ENCODE measurements at places on chromosomes 4 and X.

DNA sequence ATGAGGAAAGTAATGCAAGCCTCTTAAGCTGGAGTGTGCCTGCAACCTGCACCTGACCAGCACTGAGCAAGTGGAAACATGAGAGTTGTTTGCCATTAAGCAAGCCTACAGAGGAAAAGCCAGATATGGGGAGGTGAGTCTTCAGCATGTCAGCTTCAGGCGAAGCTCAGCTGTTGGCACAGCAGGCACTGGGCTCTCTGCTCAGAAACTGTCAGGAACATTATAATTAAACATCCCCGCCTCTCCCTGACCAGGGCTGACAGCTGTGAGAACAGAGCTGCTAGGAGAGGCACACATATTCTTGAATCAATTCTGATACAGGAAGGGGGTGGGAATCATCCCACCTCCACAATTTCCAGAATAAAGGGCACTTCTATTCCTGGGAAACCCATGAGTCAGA, 19.0 kb upstream of the DCX start:
- no peak for DNase-seq

DNA sequence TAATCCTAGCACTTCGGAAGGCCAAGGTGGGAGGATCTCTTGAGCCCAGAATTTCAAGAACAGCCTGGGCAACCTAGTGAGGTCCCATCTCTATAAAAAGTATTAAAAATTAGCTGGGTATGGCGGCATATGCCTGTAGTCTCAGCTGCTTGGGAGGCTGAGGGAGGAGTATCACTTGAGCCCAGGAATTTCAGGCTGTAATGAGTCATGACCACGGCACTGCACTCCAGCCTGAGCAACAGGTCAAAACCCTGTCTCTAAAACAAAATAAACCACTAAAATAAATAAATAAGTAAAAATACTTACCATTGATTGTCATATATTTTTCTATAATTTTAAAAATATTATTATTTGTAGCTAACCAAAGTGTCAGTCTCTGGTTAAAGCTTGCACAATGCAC, 315.6 kb upstream of the SMIM31 start:
- DNase-seq = no peak

- peak; percentile 8 for DNase-seq
Measured at GRCh38 chr4:30952526-30953219, 232.5 kb downstream of the PCDH7 start.

DNA sequence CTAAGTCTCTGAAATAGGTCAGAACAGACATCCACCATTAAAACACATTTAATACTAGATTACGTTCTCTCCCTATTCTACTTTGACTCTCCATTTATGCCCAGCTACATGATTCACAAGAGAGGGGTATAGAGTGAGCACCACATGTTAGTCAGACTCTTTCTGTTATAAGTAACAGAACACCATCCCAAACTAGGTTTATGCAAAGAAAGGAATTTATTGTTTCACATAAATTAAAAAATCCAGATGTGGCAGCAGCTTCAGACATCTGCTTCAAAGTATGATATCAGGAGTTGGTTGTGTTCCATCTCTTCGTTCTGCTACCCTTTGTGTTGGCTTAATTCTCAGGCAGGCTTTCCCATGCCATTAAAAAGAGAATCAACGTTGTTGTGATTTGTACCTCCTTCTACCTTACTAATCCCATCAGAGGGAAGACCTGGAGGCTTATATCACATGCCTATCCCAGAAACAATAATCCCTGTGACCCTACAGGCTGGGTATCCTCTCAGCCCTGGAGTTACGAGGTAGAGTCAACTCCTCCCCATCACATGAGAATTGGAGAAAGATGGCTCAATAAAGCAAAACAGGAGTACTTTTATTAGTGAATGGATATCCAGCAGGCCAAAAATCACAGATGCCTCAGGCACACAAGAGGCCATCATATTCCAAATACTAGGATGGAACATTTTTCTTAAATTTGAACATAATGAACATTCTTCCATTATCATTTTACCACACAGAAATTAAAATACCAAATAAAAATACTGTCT, 163.2 kb downstream of the SLC7A11 start:
- no peak for DNase-seq

GRCh38 chrX:106980952-106981626, 18.9 kb downstream of the MORC4 start:
- no peak for DNase-seq

GRCh38 chrX:80267790-80268189, 152.5 kb upstream of the TENT5D start:
- no peak for DNase-seq

DNA sequence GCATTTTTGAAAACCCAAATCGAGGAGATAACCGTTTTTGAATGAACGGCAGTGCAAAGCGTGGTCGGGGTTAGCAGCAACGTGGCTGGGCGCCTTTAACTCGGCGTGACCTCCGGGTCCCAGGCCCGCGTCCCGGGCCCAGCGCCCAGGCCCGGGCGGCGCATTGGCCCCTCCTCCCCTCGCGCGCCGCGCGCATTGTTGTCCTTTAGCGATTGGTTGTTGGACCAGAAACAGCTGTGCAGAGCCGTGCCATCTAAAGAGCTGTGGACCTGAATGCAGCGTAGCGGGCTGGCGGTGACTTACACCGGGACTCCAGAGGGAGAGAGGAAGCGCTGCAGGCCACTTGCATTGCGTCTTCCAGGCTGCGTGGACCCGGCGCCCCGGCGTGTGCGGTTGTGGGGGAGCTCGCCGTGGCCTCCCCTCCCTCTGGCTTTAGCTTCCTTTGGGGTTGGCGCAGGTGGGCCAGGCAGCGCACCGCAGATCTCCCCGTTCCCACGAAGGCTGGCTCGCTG, at the start of gene STOX2:
Gene STOX2, plus strand, starts transcription at position 227 of the 512 bp plus-strand sequence. CDS start 1,484 bp downstream, outside the sequence.
- DNase-seq = peak; percentile 71

DNA sequence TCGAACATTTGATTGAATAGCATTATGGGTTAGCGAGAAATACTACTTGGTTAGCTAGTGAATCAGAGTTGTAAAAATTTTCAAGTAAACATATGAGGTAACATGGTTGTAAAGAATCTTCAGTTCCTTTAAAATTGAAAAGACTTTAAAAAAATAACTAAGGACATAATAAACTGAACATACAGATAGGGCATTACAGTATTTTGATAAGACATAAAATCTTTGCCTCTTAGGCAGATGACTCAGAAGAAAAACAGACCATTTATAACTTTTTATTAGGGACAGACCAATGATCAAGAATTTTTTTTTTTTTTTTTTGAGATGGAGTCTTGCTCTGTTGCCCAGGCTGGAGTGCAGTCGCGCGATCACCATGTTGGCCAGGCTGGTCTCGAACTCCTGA, 43.1 kb downstream of the PNMA5 start:
- no peak for DNase-seq

DNA sequence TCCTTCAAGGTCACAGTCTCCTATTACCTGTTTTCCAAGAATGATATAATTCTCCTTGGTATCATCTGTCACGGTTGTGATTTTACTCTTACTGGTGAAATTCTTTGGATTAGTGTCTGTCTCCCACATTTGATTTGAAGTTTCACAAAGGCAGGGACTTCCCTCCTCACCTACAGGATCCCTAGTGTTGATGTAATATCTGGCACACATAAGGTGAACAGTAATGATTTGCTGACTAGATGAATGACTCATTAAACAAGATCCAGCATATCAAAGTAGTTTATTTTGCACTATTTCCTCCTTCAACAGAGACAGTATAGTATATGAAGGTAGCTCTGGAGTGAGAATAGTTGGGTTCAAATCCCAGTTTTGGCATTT, 135.3 kb upstream of the IL1RAPL2 start:
- no peak for DNase-seq

GRCh38 chr4:7154351-7154981, 37.9 kb upstream of the SORCS2 start:
- DNase-seq = no peak

GRCh38 chrX:1453395-1453783, 680 bp upstream of the ASMTL start:
- DNase-seq = no peak

DNA sequence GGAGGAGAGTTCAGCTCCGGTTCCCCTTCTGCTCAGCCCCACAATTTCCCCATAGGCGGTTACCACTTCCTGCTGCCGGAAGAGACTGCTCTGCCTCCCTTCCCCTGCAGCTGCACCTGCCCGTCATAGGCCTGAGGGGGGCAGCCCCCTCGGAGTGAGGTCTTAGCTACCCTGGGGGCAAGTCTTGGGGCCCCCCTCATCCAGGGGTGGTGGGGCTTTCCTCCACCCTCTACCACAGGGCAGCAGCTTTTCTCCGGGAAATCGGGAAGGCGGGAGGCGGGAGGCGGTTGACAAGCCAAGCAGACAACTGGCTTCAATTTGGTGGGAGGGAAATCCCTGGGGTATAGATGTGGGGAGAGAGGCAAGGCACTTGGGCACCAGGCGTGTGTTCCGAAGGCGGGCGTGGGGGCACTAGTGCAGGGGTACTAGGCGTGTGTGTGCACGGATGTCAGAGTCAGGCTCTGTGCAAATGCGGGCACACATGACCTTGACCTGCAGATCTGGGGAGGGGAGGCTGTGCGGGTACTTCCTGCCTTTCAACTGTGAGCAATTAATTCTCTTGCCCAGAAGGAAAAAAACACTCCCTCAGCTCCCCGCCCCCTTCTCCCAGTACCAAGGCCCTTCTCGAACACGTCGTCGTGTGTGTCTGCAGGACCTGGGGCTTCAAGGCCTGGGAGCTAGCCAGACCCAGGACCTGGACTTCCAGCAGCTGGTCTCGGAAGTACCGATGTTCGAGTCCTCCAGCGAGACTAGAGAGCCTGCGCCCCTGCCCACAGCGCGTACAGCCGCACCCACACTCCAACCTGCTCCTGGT, 1.0 kb upstream of the ARHGAP4 start:
- peak; percentile 55 for DNase-seq

DNA sequence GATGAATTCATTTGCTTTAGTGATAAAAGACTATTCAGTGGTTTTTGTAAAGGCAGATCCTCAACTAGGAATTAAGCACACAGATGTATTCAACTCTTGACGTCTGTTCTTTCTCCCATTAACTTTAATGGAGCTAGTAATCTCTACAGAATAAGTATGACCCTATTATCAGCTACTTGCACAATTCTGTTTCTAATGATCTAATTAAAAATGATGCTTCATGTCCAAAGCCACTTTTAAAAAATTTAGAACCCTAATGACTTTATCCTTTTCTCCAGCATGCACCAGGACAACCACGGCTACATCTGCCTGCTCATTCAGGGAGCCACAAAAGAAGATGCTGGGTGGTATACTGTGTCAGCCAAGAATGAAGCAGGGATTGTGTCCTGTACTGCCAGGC, 85.4 kb downstream of the CBR4 start:
- DNase-seq = no peak

GRCh38 chr4:185921583-185922555, 109.9 kb upstream of the SORBS2 start:
- DNase-seq = peak; percentile 40

GRCh38 chrX:148522006-148522405, 21.6 kb downstream of the AFF2 start:
- DNase-seq = no peak

GRCh38 chr4:60885011-60885410, 315.1 kb upstream of the ADGRL3 start:
- no peak for DNase-seq

DNA sequence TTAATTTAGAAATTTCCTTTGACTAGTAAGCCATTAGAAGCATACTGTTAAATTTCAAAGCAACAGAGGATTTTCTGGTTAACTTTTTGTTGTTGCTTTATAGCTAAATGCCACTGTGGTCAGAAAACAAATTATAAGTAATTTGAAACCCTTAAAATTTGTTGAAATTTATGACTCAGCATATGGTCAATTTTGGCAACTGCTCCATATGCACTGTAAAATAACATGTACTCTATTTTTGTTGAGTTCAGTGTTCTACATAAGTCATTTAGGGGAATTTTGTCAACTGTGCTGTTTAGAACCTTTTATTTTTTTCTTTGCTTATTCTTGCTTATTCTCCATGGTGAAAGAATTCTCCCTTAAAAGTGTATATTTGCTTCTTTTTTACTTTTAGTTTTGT, 28.6 kb downstream of the SCLT1 start:
- DNase-seq = peak; percentile 3
